ENCODE measurements at places on chromosomes 12 and 14.

GRCh38 chr12:12528361-12529270 lies 34.0 kb downstream of the DUSP16 start:
- no peak for DNase-seq

DNA sequence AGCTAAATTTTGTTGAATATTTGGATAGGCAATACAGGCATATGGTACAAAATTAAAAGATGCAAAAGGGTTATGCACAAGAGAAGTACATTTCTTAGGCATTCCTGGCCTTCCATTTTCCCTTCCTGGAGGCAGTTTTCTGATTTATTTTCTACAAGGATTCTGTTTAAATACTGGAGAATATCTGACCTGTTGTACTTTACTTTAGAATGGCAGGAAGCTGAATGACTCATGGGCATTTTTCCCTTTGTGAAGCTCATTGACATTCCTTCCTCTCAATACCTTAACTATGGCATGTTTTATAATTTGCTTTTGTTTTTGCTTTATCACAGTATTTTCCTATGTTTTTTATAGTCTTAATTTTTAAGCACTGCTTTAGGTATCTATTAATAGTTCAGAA lies 62.7 kb downstream of the RCOR1 start:
- no peak for DNase-seq

GRCh38 chr12:65891219-65891618 lies 66.9 kb downstream of the HMGA2 start:
- peak; percentile 71 for DNase-seq

DNA sequence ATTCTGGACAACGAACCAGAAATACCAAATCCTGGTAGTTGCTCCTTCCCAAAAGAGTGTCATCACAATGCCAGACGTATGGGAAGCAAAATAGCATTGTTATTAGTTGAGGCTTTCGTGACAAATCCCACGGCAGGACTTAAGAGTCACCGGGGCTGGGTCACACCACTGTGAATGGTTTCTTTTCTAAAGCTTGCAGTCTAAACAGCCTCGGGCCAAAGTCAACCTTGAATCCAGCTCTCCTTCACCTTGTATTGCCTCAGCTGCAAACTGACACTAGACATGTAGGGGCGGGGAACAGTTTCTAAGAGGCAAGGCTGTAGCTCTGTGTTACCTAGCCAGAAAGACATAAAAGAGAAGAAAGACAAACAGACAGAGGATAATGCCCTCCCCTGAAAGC lies 734.8 kb downstream of the MED13L start:
- DNase-seq: no peak

- DNase-seq: no peak
Measured at GRCh38 chr14:93683226-93683625, 105.1 kb downstream of the PRIMA1 start.

DNA sequence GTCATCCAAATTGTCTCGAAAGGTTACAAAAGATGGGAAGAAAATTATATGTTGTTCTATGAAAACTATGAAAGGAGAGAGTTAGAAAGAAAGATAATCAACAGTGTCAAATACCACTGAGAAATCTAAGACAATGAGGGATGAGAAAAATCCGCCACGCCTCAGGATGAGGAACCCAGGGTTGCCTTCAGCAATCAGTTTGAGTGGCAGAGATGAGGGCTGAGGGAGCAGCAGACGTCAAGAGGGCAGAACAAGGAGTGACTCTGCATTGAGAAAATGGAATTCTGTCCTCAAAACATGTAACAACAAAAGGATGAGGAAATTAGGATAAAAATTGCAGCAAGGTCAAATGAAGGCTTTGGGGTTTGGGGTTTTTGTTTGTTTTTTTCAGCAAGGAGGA lies 18.3 kb upstream of the OXA1L start:
- no peak for DNase-seq

DNA sequence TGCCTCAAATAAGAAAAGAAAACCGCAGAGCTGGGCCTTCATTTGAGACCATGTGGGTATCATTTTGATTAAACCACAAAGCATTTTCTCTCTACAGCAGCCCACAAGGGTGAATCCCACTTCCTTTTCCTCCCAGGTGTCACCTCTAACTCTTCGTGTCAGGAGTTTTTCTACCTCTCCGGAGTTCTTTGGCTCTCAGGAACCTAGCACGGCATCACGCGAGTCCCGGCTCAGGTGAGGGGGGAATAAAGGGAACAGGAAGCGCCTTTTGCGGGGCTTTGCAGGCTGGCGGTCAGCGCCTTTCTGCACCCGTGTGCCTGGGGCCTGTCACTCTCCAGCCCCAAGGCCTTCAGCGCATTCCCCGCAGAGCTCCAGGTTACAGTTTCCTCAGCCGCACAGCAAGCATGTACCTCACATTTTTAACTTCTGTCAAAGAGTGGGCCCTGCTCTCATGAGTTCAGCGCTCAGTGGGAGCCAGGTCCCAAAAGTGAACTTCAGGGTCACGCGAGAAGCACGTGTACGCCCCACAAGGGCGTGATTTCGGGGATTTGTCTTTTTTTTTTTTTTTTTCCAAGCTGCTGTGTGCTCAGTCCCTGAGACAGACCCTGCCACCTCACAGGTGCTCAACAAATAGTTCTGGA lies 740 bp upstream of the PRPF40B start:
- DNase-seq: no peak

GRCh38 chr14:30251017-30251416 lies 307.9 kb upstream of the G2E3 start:
- no peak for DNase-seq

- no peak for DNase-seq
Measured at GRCh38 chr12:26717757-26718156, 115.2 kb downstream of the ITPR2 start.

GRCh38 chr14:33435911-33436689 lies 497.4 kb downstream of the NPAS3 start:
- peak; percentile 74 for DNase-seq

DNA sequence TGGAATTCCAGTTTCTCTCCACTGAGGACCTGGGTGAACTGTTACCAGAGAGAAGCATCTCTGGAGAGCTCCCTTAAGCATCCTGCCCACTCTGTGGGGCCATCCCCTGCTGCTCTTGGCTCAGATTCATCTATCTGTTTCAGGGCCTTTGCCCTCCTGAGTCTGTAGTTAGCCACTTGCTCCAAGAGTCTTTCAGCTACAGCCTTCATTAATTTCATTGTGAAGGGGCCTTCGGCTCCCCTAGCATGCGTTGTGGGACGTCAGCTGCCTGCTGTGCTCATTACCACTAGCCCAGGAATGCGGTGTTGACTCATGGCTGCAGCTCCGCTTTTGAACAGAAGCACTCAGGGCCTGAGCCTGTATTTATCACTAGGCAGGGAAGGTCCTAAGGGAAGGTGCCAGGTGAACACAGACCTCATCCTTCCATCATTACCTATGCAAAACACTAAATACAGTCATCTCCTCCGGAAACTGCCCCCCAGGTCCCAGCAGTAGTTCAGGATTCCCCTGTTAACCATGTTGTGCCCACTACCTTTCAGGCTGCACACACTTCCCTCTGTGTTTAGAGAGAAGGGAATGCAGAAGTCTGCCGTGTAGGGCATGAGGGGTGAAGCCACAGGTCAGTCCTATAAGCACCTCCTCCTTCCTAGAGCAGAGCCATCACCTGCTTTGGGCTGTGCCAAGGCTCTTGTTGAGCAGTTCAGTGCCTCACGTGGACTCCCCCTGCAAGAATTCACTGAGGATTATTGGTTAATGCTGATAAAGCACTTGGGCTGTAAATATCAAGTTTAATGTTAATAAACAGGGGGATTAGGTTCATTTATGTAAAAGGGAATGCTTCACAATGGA lies 191.4 kb downstream of the CACNA1C start:
- DNase-seq: no peak

DNA sequence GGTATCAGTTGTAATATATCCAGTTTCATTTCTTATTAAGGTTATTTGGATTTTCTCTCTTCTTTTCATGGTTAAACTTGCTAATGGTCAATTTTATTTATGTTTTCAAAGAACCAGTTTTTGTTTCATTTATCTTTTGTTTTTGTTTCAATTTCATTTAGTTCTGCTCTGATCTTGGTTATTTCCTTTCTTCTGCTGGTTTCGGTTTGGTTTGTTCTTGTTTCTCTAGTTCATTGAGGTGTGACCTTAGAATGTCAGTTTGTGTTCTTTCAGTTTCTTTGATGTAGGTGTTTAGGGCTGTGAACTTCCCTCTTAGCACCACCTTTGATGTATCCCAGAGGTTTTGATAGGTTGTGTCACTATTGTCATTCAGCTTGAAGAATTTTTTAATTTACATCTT lies 145.6 kb upstream of the SLCO1B1 start:
- no peak for DNase-seq

- no peak for DNase-seq
Measured at GRCh38 chr12:26275313-26276131, 80.1 kb downstream of the SSPN start.

DNA sequence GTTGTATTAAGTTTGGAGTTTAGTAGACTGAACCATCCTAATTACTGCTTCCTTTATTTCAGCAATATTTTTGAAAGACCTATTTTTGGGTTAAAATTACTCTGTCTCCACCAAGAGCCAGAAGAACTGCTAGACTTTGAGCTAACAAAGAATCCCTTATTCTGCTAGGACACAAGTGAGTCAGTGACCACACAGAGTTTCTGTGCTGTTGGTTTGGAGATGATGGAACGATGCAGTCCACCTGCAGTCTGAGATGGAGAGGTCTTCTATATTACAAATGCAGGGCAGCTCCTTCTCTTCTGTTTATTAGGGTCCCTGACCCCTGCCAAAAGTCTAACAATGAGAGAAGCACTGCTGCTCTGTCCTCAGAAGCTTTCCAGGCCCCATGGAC lies 6.7 kb upstream of the STXBP6 start:
- no peak for DNase-seq

DNA sequence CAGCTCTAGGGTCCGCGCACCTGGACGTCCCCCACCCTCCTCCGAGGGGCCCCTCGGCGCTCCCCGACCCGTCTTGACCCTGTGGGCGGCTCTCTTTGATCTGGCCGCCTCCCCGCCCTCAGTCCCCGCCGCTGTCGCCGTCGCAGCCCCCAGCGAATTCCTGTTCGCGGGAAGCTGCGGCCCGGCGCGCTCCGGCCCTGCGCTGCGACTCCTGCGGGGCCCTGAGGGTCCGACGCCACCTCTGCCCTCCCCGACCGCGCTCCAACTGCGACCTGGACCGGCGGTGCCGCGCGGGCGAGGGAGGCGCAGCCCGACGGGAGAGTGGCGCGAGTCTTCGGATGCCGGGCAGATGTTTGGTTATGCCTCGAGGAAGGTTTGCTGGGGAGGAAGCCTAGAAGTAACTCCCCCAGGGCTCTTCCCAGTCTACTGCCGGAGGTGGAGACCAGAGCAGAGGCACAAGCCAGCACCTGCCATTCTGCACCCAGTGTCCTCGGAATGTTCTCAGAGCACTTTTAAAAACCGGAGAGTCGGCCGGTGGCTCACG lies 440 bp upstream of the ISM2 start:
- DNase-seq: no peak

GRCh38 chr12:53187145-53187899 lies 6.6 kb upstream of the CSAD start:
- DNase-seq: no peak

GRCh38 chr14:86613126-86613525 lies 1083.2 kb downstream of the FLRT2 start:
- no peak for DNase-seq

GRCh38 chr12:77814386-77814785 lies 16.3 kb upstream of the NAV3 start:
- no peak for DNase-seq

- no peak for DNase-seq
Measured at GRCh38 chr14:23454445-23454856, 15.1 kb upstream of the NGDN start.

GRCh38 chr12:12718853-12719252 lies 1.7 kb downstream of the CDKN1B start:
- DNase-seq: no peak
